Effector CD4-positive, alpha-beta T cell (primary cell): ENCODE measurements at places on chromosomes 5 and 9.
A peak's percentile ranks its signal among the peaks of the same experiment; 100 is the strongest.

DNA sequence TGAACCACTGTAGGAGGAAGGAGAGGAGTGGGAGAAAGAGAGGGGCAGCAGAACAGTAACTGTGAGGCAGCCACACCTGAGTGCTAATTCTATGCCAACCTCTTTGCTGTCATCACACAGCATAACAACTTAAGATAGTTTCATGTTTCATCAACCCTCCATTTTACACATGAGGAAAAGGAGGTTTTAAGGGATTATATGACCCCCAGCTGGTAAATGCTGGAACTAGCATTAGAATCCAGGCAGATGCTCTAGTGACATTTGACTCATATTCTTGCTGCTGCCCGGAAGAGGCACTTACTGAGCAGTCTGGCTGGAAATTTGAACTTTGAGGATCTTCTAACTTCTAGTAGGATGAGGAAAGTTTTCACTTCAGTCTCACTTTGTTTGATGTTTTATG lies 24.1 kb upstream of the VLDLR start:
- no peak for DNase-seq

DNA sequence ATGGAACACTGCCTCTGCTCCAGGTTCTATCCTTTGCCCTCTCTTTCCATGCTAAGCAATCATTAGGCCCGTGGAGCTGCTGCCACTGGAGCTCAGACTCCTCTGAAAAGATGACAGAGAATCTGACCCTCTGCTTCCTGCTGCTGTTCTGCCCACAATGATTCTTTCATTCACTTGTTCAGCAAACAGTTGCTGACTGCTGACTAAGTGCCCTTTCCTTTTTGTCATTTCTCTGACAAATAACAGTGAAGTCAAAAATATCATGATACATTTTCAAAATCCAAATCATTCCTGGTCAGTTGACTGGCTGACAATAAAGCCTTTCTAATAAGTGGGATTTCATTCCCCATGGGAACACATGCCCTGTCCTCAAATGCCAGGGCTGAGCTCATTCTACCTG lies 110.1 kb downstream of the SIL1 start:
- DNase-seq: no peak

DNA sequence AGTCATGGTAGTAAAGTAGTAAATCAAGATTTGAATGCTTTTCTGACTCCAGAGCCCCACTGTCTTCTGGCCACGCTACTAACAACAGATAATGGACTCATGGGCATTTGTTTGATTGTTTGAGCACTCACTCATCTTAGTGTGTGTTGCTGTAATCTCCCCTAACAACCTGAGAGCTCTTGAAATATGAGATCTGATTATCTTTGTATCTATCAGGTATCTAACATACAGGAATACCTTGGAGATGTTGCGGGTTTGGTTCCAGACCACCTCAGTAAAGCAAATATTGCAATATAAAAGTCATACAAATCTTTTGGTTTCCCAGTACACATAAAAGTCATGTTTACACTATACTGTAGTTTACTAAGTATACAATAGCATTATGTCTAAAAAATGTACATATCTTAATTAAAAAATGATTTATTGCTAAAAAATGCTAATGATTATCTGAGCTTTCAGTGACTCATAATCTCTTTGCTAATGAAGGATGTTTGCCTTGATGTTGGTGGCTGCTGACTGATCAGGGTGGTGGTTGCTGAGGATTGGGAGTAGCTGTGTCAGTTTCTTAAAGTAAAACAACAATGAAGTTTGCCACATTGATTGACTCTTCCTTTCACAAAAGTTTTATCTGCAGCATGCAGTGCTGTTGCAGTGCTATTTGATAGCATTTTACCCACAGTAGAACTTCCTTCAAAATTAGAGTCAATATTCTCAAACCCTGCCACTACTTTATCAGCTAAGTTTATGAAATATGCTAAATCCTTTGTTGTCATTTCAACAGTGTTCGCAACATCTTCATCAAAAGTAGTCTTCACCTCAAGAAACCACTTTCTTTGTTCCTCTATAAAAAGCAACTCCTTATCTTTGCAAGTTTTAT lies 92.2 kb downstream of the ZNF462 start:
- no peak for DNase-seq

DNA sequence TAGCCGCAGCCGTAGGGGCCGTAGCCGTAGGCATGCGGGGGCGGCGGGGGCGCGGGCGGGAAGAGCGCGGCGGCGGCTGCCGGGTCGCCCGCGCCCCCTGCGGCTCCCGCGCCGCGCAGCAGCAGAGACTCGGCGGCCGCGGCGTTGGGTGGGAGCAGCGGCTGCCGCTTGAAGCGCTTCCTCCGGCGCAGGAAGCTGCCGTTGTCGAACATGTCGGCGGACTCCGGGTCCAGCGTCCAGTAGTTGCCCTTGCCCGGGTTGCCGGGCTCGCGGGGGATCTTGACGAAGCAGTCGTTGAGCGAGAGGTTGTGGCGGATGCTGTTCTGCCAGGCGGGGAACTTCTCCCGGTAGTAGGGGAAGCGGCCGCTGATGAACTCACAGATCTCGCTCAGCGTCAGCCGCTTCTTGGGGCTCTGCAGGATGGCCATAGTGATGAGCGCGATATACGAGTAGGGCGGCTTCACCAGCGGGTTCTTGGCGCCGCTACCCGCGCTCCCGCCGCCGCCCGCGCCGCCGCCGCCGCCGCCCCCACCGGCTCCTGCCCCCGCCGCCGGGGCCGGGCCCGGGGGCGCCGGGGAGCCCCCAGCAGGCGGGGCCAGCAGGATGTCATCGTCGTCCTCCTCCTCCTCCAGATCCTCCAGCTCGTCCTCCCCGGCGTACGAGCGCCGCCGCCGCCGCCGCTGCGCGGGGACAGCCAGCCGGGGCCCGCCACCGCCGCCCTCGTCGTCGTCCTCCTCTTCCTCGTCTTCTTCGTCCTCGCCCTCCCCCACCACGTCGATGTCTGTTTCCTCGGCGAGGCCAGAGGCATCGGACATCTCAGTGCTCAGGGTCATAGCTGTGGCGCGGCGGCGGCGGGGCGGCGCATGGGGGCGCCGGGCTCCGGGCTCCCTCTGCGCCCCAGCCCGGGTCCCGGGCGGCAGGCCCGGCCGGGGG lies 781 bp downstream of the FOXD1 start:
- peak; percentile 34 for DNase-seq

DNA sequence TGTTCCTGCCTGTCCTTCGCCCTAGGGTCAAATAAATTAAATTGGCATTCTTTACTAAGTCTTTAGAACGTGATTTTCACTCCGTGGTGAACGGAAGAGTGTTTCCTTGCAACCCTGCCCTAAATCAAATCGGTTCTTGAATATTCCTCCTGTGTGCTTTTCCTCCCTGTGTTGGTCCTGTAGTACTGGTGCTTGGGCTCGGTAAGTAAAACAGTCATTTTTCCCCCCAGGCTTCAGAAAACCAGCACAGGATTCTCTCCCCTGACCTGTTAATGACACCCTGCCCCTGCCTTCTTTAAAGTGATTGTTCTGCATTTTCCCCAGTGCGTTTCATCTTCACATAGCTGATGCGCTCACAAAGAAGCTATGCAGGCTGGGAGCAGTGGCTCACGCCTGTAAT lies 96.0 kb downstream of the AK8 start:
- no peak for DNase-seq

DNA sequence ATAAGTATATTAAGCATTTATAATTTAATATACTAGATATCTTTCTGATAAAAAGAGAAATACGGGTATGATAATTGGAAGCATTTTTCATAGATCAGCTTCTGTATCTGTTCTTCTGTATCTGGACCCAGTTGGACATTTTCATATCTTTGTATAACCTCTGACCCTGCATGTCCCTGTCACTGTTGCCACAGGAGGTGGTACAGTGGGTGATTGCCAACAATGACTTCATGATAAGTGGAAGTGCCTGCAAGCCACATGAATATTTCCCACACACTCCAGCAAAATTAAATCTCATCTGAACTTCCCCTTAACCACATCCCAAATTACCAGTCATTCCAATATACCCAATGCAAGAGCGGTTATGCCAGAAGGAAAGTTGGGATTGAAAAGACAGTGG lies 376.4 kb downstream of the ARRDC3 start:
- no peak for DNase-seq

GRCh38 chr5:85357309-85357708 lies 972.6 kb upstream of the EDIL3 start:
- no peak for DNase-seq

GRCh38 chr5:10338686-10339057 lies 14.8 kb upstream of the MARCHF6 start:
- DNase-seq: no peak

GRCh38 chr9:82332018-82332773 lies 343.6 kb downstream of the SPATA31D1 start:
- DNase-seq: no peak

GRCh38 chr9:121486043-121486442 lies 13.6 kb downstream of the GGTA1 start:
- DNase-seq: no peak

DNA sequence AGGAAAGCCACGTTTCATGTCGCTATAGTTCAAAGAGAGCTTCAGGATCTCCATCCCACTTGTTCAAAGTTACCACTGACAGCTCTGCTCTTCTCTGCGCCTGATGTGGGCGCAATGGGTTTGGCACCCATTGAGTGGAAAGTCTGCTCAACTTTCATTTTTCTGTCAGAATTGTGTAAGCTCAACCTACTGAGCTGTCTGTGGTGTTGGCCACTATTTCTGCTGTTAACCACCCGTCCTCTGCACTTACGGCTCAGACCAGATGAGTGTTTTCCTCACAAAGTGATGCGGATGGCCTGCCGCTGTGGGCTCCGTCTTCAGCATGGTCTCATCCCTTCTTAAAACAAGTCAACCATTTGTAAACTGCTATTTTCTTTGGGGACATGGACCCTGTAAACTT lies 131.2 kb downstream of the WNK2 start:
- no peak for DNase-seq

GRCh38 chr9:132564526-132564925 lies 17.9 kb upstream of the BARHL1 start:
- no peak for DNase-seq

- DNase-seq: no peak
Observed at GRCh38 chr5:61386045-61386800, 54.2 kb downstream of the ZSWIM6 start.

DNA sequence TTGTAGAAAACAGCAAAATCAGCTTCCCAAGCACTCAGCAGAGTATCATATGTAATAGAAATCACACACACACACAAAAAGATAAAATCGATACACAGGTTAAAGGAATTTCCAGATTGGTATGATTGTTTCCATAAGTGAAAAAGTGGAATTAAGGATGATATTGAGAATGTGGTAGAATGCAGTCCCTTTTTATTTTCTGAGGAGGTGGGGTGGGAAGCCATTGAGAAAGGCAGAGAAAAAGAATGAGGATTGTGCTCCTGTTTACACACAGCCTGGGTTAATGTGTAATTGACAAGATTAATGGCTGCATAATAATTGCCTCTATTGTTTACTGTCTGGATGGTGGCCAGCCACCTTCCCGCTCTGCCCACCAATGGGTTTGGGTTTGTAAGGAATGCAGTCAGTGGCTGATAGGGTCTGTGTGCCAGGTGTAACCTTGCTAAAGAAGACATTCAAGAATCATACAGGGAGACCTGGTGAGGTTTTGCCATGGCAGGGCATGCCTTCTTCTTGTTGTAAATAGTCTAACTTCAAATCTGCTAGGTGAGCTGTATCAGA lies 177.2 kb upstream of the MAP3K1 start:
- DNase-seq: no peak

- no peak for DNase-seq
Observed at GRCh38 chr9:114574438-114574837, 13.1 kb upstream of the ATP6V1G1 start.

DNA sequence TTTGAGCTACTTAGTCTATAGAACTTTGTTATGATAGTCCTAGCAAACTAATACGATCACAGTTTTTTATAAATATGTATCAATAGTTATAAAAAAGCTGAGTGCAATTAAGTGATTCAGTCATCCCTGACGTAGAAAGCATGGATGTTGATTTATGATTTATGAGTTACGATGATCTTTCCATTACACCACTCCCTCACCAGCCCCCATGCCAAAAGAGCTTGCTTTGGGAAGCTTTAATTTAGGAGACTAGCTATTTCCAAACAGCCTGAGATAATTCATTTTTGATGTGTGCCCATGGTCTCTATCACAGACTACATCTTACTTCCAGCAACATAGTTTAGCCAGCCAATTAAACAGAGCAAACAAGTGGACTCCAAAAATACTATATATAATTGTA lies 256.8 kb downstream of the GABRG2 start:
- no peak for DNase-seq

- DNase-seq: peak; percentile 52
Observed at GRCh38 chr9:112174222-112174964, 704 bp downstream of the SUSD1 start.

GRCh38 chr9:19456426-19456825 lies 47.6 kb downstream of the ACER2 start:
- no peak for DNase-seq

- no peak for DNase-seq
Observed at GRCh38 chr5:161410640-161411039, 135.9 kb downstream of the GABRB2 start.

DNA sequence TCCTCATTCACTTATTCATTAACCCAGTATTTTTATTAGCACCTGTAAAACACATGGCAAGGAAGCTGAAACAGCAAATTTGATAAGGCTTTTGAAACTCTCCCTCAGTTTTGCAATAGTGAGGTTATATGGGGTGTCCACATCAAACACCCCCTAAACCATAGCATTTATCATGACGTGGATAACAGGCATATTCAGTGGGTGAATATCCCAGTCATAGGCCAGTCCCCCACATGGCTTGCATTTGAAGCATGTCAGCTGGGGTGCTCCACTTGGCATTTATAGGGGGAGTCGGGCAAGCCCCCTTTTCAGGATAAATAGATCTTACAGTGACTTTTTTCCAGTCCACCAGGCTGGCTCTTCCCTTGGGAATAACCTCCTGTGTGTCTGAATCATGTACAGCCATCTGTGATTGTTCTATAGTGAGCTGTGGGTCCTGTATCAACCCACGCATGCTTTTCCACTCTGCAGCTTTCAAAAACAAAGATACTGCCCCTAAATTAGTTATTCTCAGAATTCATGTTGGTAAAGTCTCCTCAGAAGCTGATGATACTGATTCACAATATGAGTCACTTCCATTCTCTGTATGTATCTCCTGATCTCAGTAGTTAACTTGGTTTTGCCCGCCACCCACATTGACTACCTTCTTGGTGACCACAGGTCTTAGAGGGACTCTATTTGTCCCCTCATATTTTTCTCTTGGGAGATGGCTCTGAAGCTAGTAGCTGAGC lies 84.4 kb upstream of the SPIN1 start:
- no peak for DNase-seq

- peak; percentile 2 for DNase-seq
Observed at GRCh38 chr5:60700416-60700757, 421 bp upstream of the DEPDC1B start.

DNA sequence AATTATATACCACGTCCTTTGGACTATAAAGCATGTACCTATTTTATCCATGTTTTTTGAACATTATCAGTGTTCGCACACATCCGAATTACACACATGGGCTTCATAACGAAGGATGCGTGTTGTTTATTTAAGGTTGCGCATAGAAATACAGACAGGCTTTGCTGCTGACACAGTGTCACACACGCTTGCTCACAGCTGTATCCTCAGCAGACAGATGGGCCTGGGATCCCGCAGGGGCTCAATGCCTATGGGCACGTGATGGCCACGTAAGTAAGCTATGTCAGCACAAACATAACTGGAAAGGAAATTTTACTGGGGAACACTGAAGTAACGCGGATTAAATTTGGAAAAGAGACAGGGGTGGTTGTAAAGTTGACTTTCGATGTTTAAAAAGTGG lies 76.6 kb downstream of the OTULIN start:
- DNase-seq: no peak
